ENCODE measurements at places on chromosomes 3 and 15. TPM values are rescaled to one million over a fixed set of nuclear protein-coding genes. Genes with fewer than 3 reads are reported as not detected.

The OSTN gene
- 4.5 TPM for total RNA-seq

The MESP1 gene
- 0.26 TPM for total RNA-seq

The PTX3 gene
- total RNA-seq: 1,136 TPM

The BMF gene
- 3.8 TPM for total RNA-seq

The TGM4 gene
- not detected for total RNA-seq

The XYLB gene
- 8.8 TPM for total RNA-seq

The OIP5 gene
- 0.56 TPM for total RNA-seq

The BUB1B gene
- total RNA-seq: 2.9 TPM

The TMCO5A gene
- not detected for total RNA-seq

The KLF15 gene
- 1.1 TPM for total RNA-seq

The SLC51A gene
- total RNA-seq: not detected

The CMTM8 gene
- total RNA-seq: 0.78 TPM

The ANKRD63 gene
- total RNA-seq: not detected

The RAB6B gene
- 4.2 TPM for total RNA-seq

The RBPMS2 gene
- total RNA-seq: 0.07 TPM

The CFAP20DC gene
- 1.6 TPM for total RNA-seq

The MEX3B gene
- 11.9 TPM for total RNA-seq

The RYR3 gene
- 0.07 TPM for total RNA-seq

The PLCL2 gene
- total RNA-seq: 8.5 TPM

The DLL4 gene
- total RNA-seq: 0.07 TPM

The ITGA11 gene
- total RNA-seq: 190 TPM

The CPLX3 gene
- total RNA-seq: not detected

The GNAT1 gene
- total RNA-seq: not detected

The ZNF619 gene
- total RNA-seq: 7.0 TPM

The ARRDC4 gene
- 54.2 TPM for total RNA-seq

The GATA2 gene
- 2.3 TPM for total RNA-seq
